ENCODE measurements at places on chromosomes 12 and 14. TPM values are rescaled to one million over a fixed set of nuclear protein-coding genes. Genes with fewer than 3 reads are reported as not detected.

The TRHDE gene
- 21.3 TPM for total RNA-seq

The ALX1 gene
- total RNA-seq, result not detected

The PTPRO gene
- total RNA-seq, result 283 TPM

The TNFAIP2 gene
- total RNA-seq, result 9.4 TPM

The CLEC14A gene
- total RNA-seq, result 4.1 TPM

The CDKN3 gene
- 7.5 TPM for total RNA-seq

The FICD gene
- 5.3 TPM for total RNA-seq

The KLHDC1 gene
- 16.6 TPM for total RNA-seq

All from parietal lobe (tissue), 2 donors.